ENCODE measurements at places on chromosomes 4 and X. TPM values are rescaled to one million over a fixed set of nuclear protein-coding genes. Genes with fewer than 3 reads are reported as not detected.

DNA sequence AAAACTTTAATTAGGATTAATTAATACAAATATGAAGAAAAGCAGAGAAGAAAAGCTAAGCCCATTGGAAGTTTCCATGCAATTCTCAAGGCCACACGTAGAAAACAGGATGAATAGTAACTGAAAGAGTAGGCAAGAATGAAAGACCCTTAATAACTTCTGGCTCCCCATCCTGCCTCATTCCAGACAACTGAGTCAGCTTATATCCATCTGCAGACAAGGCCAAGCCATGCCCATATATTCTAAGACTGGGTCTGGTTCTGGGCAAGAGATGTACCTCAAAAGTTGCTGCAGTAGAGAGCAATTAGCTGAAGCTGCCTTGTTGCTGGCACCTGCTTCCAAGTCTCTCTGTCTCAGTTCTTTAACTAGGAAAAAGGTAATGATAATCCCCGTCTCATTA lies 244.1 kb downstream of the GPC3 start:
- no peak for DNase-seq

DNA sequence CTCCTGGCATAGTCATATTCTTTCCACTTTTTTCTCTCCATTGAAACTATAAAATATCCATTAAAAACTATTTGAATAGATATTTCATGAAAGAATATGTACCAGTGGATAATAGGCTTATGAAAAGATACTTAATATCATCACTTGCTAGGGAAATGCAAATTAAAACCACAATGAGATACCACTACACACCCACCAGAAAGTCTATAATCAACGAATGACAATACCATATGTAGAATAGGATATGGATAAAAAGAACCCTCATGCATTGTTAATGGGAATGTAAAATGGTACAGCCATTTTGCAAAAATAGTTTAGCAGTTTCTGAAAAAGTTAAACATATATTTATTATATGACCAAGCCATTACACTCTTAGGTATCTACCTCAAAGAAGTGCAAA lies 218.7 kb upstream of the GPC4 start:
- DNase-seq = no peak

The SLITRK2 gene
- 0.34 TPM for polyA plus RNA-seq

The SLC6A14 gene
- polyA plus RNA-seq = not detected

DNA sequence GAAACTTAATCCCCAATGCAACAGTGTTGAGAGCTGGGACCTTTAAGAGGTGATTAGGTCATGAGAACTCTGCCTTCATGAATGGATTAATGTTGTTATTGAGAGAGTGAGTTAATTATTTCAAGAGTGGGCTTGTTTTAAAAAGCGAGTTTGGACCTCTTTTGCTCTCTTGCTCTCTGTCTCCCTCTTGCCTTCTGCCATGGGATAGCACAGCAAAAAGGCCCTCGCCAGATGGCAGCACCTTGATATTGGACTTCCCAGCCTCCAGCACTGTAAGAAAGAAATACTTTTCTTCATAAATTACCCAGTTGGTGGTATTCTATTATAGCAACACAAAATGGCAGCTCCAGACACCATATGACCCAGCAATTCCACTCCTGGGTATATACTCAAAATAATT lies 7.0 kb upstream of the ATP6AP2 start:
- DNase-seq = no peak

The ANKRD50 gene
- 2.7 TPM for polyA plus RNA-seq

- DNase-seq = no peak
Measured at GRCh38 chr4:98248934-98249333, 12.2 kb upstream of the RAP1GDS1 start.

GRCh38 chr4:22713841-22714240 lies 21.1 kb downstream of the GBA3 start:
- DNase-seq = no peak

DNA sequence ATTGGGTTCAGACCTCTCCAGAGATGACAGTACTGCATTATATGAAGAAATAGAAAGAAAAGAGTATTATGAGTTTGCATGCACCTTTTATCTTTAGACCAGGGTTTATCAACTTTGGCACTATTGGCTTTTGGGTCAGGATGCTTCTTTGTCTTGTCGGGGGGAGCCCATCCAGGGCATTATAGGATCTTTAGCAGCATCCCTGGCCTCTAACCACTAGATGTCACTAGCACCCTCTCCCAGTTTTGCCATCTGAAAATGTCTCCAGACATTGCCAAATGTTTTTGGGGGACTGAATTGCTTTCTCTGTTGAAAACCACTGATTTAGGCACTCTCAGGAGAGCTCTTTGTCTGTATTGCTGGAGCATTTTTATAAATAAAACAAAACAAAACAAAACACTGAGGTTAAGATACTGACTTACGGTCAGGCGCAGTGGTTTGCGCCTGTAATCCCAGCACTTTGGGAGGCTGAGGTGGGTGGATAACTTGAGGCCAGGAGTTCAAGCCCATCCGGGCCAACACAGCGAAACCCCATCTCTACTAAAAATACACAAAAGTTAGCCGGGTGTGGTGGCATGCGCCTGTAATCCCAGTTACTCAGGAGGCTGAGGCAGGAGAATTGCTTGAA lies 23.6 kb downstream of the CA5B start:
- peak; percentile 12 for DNase-seq

The STOX2 gene
- 0.69 TPM for polyA plus RNA-seq

- no peak for DNase-seq
Measured at GRCh38 chrX:130848763-130849162, 54.2 kb downstream of the ENOX2 start.

The CCDC160 gene
- polyA plus RNA-seq = 7.0 TPM

DNA sequence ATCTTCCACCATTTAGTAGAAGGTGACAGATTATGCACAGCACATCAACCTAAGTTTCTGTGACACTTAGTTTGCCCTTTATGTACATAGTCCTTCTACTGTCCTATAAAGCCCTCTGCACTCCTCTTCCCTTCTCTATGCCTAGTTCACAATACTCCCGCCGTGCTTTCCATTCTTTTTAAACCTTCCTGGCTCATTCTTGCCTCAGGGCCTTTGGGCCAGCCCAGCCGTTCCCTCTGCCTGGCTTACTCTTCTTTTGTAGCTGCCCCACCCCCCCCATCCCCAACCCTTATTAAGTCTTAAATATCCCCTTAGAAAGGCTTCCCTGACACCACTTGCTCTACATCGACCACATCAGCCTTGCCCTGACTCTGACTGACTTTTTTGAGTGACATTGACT lies 33.0 kb downstream of the SGMS2 start:
- no peak for DNase-seq

- no peak for DNase-seq
Measured at GRCh38 chr4:61864286-61864685, 664.2 kb downstream of the ADGRL3 start.

The AKAP4 gene
- polyA plus RNA-seq = not detected

- DNase-seq = no peak
Measured at GRCh38 chrX:119885554-119886428, 9.9 kb upstream of the AKAP14 start.
